ENCODE measurements at places on chromosomes 2 and 18.

DNA sequence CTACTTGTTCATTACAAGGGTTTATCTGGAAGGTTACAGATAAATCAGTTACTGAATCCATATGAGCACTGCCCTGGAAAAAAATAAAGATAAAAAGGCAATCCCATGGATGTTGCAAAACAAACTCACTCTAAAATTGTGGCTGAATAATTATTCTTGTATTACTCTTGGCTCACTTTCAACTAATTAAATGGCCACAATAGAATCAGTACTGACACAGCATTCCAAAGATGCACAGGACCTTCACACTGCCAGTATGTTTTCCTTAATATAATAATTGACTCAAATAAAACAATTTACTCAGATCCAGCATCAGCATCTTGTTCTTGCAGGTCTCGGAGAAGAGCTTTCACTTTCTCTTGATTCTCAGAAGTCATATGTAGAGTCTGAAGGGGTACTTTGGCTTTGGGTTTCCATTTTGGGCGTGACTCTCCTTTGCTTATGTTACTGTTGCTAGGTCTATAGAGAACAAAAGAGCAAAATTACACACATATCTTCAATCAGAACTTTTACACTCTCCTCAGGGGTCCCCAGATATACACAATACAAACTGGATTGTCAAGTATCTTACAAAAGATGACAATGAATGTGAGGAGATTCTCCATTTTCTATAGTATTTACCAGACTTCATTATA, 12.6 kb downstream of the DHX57 start:
- no peak for DNase-seq

- DNase-seq = no peak
Observed at GRCh38 chr2:224875841-224876240, 159.7 kb upstream of the CCDC195 start.

DNA sequence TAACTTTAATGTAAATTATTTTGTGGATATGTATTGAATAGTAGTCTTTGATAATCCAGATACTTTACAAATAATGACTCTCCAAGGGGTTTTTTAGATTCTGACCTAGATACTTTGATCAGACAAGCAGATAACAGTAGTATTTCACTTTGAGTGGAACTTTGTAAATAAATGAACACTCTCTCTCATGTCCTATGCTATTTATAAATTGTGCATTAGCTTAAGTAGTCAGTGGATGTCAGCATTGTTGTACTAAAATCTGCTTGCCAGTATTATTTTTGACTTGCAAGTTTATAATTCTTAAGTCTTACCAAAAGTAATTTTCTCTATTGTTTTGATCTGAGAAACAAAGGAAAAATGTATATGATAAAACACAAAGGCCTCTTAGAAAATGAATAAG, 1113.1 kb upstream of the NRXN1 start:
- DNase-seq = no peak

GRCh38 chr18:67432806-67433205, 83.7 kb downstream of the DSEL start:
- DNase-seq = no peak

GRCh38 chr2:52445686-52446085, 1321.9 kb upstream of the CHAC2 start:
- no peak for DNase-seq

DNA sequence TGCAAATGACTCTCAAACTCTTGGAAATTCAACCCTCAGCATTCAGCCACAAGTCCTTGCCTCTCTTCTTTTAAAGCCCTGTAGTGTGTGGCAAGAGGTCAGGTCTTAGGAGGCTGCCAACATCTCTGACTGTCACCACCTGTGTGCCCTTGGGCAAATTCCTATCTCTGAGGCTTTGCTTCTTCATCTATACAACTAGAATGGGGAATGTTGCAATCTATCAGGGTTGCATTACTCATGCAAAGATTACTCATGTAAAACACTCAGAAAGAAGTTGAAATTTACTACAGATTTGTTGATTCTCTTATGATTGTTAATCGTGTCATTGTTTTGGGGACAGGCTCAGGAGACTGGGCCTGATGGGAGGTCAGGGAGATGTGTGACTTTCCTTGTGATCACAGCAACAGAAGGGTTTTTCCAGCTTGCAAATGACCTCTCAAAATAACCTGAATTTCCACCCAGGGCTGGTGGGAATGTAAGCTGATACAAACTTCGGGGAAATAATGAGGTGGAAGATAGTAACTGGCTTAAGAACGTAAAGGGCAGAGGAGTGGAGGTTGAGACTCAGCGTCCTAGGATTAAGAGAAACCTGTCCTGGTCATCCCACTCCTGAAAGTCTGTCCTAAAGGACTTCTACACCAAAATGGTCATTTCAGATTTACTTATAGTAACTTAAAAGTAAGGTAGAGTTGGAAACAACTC, 32.1 kb upstream of the SIGLEC15 start:
- DNase-seq = no peak

DNA sequence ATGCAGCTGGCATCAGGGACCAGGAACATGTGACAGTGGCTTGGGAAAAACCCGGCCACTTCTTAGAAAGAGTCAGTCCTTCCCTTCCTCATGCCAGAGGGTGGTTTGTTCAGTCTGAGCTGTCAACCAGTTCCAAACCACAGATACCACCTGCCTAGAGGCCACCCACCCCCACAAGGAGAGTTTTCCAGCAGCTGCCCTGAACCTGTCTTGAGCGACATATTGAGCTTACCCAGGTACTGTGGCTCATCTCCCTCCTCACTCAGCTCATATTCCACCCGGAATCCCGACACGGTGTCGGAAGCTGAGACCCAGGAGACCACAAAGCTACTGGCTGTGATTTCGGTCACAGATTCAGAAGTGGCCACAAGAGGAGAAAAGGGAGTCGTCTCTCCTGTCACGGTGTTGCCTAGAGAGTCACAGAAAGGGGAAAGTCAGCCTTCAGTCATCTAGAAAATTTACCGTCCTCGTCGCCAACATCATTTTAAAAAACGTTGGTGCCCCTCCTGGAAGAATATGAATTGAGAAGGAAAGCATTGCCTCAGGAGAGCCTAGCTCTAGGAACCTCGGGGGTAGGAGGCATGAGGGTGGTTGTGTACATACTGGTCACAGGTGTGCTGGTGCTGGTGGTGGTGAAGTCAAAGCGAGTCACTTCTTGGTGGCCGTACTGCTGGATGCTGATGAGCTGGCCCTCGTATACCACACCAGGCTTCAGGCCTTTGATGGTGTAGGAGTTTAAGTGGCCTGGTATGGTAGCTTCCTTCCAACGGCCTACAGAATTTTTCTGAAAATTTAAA, 26.3 kb downstream of the FN1 start:
- no peak for DNase-seq

- DNase-seq = no peak
Observed at GRCh38 chr18:75391279-75392225, 36.0 kb downstream of the SMIM21 start.

DNA sequence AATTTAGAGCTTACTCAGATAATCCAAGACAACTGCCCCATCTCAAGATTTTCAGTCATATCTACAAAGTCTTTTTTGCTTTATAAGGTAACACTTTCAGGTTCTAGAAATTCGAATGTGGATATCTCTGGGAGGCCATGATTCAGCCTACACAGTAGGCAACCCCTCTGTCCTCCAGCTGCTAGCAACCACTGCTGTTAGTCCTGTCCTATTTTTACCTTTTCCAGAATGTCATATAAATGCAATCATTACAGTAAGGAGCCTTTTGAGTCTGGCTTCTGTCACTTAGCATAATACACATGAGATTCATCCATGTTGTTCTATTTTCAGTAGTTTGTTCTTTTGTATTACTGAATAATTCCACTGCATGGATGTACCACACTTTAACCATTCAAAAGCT, 28.5 kb upstream of the MARCHF7 start:
- no peak for DNase-seq

- DNase-seq = no peak
Observed at GRCh38 chr2:71832844-71833243, 314.8 kb downstream of the CYP26B1 start.

DNA sequence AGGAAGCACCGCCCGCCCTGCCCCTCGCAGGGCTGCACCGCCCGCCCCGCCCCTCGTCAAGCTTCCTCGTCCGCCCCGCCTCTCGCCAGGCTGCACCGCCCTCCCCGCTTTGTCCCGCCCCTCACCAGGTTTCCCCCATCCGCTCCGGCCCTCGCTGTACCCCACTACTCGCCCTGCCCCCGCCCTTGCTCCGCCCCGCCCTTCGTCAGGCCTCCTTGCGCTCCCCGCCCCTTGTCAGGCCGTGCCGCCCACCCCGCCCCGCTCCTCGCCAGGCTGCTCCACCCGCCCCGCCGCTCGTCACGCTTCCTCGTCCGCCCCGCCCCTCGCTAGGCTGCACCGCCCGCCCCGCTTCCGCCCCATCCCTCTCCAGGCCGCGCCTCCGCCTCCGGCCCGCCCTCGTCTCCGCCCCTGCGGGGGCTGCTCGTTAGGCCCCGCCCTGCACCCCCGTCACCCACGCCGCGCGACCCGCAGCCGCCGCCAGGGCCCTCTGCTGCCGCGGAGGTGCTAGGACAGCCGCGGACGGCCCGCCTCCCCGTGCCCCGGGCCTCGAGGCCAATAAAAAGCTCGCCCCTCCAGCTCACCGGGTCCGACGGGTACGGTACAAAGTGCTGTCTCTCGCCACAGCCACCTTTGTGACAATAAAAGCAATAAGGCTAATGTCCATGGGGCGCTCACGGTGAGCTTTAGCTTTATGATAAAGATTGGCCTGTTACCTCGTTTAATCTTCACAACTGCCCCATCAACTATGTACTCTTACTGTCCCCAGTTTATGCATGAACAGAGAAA, 602 bp upstream of the DNPEP start:
- peak; percentile 98 for DNase-seq

DNA sequence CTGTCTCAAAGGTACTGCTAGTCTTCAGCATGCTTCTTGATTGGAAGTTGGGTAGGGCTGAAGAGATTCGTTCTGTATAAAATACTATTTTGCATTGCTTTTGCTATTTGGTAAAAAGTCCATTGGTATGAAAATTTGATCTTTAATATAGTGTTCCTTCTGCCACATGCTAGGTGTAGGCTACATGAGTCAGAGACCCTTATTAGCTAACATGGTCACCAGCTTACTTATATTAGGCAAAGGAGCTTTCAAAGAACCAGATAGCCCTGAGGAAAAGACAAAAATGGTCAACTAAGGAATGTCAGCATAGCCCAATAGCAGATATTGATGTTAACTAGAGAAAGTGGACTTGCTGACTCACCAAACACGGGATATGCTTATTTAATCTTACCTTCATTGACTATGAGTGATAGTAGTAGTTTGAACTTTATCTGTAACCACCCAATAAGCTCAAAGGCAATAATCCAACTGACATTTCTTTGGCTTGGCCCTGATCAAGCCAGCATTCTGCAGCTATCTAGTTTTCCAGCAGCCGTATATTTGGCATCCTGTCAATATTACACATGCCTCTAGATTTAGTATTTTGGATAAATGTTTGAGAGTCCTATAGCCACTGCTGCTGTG, 110.0 kb downstream of the TPGS2 start:
- DNase-seq = no peak

DNA sequence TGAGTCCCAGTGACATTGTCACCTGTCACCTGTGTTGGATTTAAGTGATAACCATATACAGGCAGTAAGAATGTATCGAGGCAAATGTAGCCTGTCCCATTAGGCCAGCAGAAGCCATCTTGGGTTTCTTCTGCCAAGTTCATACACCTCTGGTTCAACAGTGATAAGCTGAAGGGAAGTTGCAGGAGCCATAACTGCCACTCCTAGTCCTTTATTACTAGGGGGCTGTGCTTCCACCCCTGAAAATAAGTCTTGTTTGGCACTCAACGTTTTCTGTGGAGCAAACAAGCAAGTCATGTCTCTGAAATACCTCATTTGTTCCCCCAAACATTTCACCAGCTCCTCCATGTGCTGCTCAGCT, 58.1 kb upstream of the ALPP start:
- no peak for DNase-seq

DNA sequence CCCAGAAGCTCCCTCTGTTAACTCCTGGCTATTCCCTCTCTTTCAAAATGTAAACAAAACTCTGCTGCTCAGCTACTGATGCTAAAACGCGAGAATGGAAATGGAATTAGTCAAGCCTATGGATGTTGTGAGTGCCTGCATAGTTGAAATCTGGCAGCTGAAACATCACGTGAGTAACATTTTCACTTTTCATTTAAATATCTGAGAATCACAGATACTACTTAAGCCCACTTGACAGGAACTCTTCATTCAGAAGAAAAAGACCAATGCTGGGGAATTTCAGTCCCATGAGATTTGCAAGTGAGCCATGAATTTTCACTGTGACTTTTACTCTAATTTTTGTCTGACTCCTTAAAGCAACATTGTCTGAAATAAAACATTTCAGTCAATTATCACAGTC, 215.3 kb upstream of the SESTD1 start:
- no peak for DNase-seq

DNA sequence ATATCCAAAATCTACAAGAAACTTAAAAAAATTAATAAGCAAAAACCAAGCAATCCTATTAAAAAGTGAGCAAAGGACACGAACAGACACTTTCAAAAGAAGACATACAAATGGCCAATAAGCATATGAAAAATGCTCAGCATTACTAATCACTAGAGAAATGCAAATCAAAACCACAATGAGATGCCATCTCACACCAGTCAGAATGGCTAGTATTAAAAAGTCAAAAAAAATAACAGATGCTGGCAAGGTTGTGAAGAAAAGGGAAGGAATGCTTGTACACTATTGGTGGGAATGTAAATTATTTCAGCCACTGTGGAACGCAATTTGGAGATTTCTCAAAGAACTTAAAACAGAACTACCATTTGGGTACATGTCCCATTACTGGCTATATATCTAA, 128.8 kb upstream of the SESTD1 start:
- no peak for DNase-seq

- no peak for DNase-seq
Observed at GRCh38 chr2:135187270-135187669, 135.2 kb downstream of the RAB3GAP1 start.

GRCh38 chr2:241430178-241430577, 74.1 kb downstream of the FARP2 start:
- DNase-seq = no peak

- no peak for DNase-seq
Observed at GRCh38 chr18:40407909-40408308, 1547.1 kb upstream of the PIK3C3 start.

- DNase-seq = no peak
Observed at GRCh38 chr2:42819160-42819559, 26.8 kb upstream of the HAAO start.

DNA sequence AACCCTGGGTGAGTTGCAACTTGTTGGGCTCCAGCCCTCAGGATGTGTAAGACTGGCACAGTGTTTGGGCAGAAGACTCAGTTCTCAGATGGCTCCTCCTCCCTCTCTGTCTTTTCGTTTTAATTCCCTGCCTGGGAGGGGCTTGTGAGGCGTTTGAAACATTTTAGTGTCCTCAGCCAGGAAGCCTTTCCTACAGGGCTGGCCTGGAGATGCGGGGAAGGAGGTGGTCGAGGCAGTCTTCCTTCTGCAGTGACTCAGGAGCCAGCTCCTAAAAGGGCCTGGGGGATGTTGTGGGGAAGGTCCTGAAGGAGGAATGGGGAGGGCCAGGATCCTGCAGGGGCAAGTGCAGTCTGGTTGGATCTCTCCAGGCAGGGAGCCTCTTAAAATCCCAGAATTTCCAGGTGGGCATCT, 22.1 kb upstream of the IGFBP5 start:
- no peak for DNase-seq

Data from T-helper 2 cell (primary cell).